ENCODE measurements at places on chromosomes 3 and 15. TPM values are rescaled to one million over a fixed set of nuclear protein-coding genes. Genes with fewer than 3 reads are reported as not detected.

BSN gene
- under 0.01 TPM for total RNA-seq

P2RY12 gene
- 1.8 TPM for total RNA-seq

IL5RA gene
- total RNA-seq: not detected

GUCA1C gene
- total RNA-seq: not detected

C3orf22 gene
- total RNA-seq: not detected

All from fibroblast of lung (primary cell).